AG20443 (cell line): ENCODE measurements at places on chromosomes 4 and X.
A peak's percentile ranks its signal among the peaks of the same experiment; 100 is the strongest.

- no peak for DNase-seq
Measured at GRCh38 chrX:39063702-39064101, 262.4 kb downstream of the MID1IP1 start.

GRCh38 chr4:73193659-73194058, 64.9 kb downstream of the ANKRD17 start:
- DNase-seq, result no peak

DNA sequence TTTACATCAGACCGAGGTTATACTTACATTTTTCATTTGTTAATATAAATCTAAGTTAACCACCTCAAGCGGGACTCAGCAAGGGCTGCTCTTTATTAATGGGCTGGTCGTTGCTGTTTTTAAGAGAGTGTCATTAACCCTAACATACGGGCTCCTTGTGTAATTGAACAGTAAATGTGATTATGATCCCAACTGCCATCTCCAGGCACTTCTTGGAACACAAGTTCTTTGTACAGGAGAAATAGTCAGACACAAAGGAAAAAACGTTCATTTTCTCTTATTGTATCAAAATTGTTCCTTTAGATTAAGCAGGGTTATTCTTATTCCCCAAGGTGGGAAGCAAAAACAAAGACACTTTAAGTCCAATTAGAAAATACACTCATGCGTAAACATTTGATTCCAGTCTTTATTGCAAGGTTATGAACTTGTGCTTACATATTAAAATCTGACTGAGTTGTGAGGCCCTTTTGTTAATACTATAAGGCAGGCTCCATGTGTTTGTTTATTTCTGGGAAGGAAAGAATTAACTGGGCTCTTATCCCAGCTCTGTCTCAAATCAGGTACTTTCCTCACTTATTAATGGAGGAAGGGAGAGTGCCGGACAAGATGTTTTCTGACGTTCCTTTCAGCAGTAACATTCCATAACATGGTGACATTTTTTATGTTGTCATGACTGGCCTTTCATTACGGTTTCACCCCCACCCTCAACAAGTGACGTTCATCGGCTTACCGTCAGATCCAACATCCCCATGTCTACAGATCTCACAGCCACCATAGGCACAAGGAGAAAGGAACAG, 95.9 kb downstream of the RASL11B start:
- peak; percentile 13 for DNase-seq

GRCh38 chr4:164701665-164702064, 52.3 kb upstream of the SMIM31 start:
- DNase-seq, result no peak

- no peak for DNase-seq
Measured at GRCh38 chr4:10971800-10972401, 287.3 kb upstream of the CLNK start.

GRCh38 chr4:138217567-138217966, 24.6 kb downstream of the SLC7A11 start:
- no peak for DNase-seq

DNA sequence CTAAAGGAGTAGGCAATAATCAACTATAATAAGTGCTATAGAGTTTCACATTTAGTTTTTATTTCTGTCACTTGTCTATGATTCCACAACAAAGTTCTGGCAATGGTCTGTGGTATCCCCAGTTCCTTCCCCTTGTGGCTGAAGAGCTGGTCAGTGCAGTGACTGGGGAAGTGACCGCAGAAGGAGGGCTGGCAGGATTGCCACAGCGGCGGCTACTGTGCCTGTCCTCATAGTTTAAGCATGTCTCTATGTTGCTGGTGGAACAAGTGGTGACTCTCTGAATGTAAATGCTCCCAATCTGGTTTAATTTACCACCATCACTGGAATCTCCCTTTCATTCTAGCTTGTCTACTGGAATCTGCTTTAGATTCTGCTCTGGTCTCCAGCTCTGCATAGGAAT, 170.6 kb upstream of the GK2 start:
- DNase-seq, result no peak

GRCh38 chr4:120724656-120725055, 197.9 kb downstream of the PRDM5 start:
- no peak for DNase-seq

DNA sequence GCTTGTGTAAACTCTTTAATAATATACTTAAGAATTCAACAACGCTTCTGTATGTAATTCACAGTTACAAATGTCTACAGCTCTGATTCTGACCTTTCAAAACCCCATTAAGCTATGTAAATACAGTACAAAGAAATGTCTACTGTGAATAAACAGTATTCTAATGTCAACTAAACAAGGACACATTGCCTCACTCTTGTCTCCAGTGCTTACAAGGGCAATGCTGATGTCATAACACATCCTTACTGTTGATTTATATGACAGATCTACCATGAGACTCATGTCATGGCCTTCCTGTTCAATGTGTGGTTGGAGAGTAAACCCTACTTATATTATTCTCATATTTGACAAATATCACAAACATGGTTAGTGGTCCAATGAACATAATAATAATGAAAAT, 256.1 kb upstream of the ADGRL3 start:
- no peak for DNase-seq

- no peak for DNase-seq
Measured at GRCh38 chr4:5749568-5749967, 38.6 kb downstream of the EVC start.

DNA sequence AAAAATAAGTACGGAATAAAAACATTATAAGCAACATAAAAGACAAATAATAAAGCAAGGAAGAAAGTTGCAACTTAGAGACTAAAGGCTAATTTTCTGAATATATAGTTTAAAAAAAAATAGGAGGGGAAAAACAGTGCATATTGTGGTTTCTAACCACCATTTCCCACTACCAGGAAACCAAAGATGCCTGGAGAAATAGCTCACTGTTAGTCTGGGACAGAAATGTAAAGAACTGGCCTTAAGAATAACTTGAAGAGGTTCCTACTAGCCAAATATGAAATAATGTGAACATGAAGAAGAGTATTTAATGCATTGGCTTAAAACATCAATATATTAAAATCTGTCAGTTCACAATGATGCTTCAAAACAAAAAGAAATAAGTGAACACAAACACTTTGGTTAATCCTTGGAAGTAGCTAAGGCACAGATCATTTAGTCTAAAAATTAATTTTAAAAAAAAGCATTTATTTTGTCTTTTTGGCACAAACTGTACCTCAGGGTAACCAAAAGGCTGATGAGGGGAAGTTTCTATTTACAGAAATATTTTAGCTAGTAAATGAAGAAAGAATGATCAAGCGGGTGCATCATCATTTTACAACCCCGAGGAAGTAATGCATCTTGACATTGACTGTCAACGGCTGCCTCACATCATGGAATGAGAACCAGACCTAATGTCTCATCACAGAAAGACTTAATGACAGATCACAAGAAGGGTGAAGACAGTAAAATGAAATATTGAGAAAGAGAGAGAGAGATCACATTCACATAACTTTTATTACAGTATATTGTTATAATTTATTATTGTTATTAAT, 297.2 kb upstream of the LDB2 start:
- no peak for DNase-seq

GRCh38 chrX:46330981-46331380, 214.2 kb downstream of the ZNF674 start:
- DNase-seq, result no peak

DNA sequence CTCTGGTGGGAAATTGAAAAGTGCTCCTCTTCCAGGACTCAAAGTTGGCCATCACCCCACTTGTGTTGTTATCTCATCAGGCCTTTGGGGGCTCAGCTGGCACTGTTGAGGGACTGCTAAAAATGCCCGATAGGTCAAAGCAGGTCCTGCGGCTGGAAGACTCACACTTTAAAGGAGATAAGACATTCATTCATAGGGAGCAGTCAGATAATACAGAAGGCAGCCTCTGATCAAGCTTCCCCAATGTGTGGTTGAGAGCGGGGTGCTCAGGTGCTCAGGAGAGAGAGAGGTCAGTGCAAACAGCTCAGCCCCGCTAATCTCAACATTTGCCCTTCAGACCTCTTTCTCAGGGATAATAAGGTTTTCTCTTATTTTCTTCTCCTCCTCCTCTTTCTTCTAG, 70.3 kb downstream of the TMEM154 start:
- no peak for DNase-seq

- DNase-seq, result peak; percentile 63
Measured at GRCh38 chr4:108172753-108173598, 4.2 kb upstream of the LEF1 start.

- DNase-seq, result no peak
Measured at GRCh38 chrX:114390251-114390796, 193.6 kb upstream of the HTR2C start.

DNA sequence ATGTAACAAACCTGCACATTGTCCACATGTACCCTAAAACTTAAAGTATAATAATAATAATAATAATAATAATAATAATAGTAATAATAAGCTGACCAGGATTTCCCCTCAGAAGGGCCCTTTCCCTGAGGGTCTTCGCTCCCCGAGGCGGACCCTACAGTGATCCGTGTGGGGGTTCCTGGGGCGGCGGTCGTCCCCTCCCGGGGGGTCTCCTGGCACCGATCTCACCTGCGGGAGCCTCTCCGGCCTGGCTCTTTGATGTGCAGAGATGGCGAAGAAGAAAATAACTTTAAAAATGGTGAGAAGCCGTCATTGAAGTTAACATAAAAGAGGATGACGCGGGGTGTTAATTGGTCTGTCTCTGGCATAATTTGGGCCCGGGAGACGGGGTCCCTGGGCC, 48.2 kb upstream of the PPP2R3B start:
- no peak for DNase-seq

DNA sequence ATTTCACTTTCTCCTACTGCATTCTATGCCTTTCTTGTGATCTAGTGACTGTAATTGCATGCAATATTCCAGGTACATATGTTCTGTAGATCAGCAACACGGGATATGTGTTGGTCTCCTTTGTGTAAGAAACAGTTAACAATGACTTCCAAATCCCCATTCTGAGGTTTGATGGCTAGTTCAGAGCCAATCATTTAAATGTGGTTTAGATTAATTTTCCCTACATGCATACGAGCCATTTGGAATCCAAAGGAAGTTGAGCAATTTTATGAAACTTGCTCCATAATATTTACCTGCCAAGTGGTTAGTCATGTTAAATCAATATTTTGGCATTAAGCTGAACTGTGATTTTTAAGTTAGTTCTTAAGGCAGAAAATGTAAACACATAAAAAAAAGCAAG, 172.8 kb upstream of the DCAF12L2 start:
- no peak for DNase-seq

- peak; percentile 53 for DNase-seq
Measured at GRCh38 chrX:103464774-103465117, 54.5 kb downstream of the RAB40A start.

GRCh38 chr4:98996765-98997068, 1.2 kb downstream of the METAP1 start:
- no peak for DNase-seq

DNA sequence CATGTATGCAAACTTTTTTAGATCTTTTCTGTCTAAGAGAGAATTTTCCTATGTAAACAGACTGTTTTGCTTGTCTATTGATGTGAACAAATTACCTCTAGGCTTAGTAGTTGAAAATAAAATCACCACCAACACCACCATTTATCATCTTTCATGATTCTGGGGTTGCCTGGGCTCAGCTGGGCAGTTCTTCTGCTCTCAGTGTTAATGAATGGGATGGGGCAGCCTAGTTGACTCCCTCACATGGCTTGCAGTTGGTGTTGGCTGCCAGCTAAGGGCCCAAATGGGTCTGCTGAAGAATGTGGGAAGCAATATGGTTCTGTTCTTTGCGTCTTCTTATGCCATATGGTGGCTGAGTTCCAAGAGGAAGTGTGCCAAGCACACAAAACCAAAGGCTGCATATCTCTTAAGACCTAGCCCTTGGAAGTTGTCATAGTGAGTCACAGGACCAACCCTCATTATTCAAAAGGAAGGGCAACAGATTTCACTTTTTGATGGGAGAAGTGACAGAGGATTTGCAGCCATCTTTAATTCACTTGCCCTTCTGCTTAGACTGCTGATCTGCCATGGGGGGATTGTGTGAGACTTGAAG, 17.9 kb downstream of the REELD1 start:
- DNase-seq, result no peak

DNA sequence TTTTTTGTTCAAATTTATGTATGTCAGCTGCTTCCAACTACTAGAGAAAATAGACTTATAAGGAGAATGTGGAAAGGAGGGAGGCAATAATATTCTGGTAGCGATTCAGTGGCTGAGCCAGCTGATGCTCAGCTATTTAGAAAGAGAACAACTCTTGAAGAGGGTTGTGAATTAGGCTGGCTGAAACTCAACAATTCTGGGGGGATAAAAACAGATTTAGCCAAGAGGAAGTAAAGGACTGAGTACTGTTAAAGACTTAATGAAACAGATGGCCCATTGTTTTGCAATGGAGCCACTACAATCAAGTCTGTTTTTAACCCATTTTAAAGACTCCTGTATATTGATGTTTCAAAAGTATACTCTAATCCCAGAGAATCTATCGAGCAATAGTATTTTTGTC, 1058.9 kb downstream of the C4orf33 start:
- DNase-seq, result no peak

- DNase-seq, result no peak
Measured at GRCh38 chr4:4392501-4393183, 5.7 kb downstream of the NSG1 start.

- no peak for DNase-seq
Measured at GRCh38 chr4:48772556-48772955, 7.5 kb downstream of the FRYL start.

GRCh38 chr4:153798901-153799693, 10.2 kb upstream of the SFRP2 start:
- DNase-seq, result no peak

DNA sequence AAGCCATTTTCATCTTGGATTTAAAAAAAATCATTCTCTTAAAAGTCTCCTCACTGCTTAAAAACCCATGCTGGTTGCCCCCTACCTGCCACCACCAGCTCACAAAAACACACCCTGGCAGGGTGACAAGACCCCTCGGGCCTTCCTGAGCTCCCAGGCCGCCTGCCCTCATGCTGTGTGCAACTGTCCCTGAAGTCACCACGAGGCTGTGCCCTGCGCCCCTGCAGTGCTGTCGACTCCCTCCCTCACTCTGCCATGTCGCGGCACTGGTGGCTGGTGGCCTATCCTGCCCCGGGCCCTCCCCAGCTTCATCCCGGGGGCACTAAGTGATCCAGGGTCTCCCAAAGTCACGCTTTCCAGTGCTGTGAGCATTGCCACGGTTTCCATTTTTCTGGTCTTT, 46.3 kb upstream of the ADRA2C start:
- DNase-seq, result no peak

DNA sequence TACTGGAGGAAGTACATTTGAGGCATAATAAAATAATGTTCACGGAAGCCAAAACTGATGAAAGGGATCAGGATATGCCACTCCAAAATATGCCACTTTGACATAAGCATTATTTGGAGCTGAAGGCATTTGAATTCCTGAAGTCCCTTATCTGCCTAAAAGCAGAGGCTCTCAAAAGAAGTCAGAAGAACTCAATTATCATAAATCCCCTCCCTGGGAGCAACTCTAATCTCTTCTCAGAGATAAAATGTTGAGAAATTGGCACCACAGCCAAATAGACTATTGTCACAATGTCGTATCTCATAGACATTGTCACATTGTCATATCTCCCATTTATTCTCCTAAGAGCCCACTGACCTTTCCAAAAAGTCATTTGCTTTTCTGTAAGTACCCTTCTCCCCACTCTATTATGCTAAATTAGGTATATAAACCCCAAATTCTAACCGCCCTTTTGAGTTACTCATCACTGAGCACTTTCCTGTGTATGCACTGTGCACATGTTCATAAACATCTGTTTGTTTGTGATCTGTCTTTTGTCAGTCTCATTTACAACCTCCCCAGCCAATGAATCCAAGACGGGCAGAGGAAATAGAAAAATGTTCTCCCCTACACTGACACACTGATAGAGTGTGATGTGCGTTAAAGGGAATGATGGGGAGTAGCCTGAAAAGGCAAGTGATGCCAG, 78.5 kb upstream of the NAF1 start:
- DNase-seq, result no peak
